ENCODE measurements at places on chromosomes 3 and 15.

DNA sequence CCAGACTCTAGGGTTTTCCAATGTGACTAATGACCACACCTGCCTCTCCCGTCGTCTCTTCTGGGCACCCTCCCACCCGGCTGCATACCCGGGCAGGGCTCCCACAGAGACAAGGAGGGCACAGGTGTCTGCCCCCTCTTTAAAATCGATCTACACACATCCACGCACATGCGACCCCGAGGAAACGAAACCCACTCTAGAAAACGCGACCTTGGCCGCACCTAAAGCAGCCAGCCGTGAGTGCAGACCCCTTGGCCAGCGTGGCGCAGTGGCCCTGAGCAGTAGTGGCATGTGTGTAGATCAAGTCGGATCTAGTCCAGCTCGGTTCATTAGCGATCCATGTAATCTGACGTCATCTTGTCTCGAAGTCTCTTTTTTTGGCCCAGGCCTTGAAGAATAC is 151.8 kb downstream of the NSMCE3 start:
- no peak for DNase-seq

GRCh38 chr3:38207254-38208003 is 42.1 kb downstream of the OXSR1 start:
- no peak for DNase-seq

DNA sequence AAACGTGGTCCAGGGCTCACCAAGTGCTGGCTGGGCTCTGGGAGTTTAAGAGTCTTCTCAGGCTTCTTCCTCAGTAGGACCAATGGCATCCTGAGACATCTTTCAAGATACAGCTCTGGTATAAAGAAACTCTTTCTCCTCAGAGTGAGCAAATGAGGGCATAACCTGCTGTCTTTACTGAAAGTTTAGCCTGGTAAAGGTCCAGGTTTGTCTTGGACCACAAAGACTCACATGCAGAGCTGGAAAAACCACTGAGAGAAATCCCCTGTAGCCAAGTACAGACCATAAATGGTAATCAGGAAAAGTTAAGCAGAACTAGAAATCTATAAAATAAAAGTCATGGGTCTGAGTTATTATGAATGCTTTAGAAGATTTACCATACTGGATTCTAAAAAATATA is 23.1 kb downstream of the CD47 start:
- no peak for DNase-seq

DNA sequence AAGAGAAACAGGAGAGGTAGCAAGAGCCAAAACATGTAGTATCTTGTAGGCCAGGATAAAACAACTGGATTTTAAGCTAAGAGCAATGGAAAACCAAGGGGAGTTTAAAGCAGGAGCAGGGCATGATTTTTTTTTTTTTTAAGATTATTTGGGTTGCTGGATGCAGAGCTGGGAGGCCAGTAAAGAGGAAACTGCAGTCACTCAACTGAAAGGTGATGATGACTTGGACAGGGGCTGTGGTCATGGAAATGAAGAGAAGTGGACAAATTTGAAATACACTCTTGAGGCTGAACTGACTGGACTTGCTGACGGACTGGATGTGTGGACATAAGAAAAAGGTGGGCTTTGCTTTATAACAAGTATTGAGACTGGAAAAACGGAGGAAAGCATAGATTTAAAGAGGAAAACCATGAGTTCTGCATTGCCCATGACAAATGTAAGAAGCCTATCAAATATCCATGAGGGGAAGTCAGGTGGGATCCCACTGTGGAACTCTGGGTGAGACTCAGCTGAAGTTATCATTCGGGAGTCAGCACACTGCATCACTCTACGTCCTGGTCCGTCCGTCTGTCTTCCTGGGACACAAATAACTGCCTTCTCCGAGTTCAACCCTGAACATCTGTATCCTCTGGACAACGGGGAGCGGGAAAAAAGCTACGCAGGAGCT is 688 bp downstream of the XPC start:
- no peak for DNase-seq
